Activated T-cell treated with anti-CD3 and anti-CD28 coated beads for 1 hour (primary cell): ENCODE measurements at places on chromosomes 5 and 9.

DNA sequence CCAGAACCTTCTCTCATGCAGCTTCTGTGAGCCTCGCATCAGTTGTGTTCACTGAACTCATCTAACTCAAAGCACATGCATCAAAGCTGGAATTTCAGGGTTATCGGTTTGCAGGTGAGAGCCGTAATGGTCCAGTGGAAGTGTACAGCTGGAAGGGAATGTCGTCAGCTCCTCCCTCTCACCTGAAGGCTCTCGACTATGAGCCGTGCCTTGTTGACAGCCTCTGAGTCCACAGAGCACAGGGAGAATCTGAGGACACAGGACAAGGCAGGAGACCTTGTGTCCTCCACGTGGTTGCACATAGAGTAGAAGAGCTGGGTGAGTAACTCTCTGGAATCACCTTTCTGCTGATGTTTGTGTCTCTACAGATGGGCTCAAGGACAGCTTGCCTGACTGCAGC lies 38.8 kb downstream of the PROP1 start:
- no peak for DNase-seq

- no peak for DNase-seq
These were observed 30.7 kb upstream of the TMEM250 start for GRCh38 chr9:136149337-136149736.

- no peak for DNase-seq
These were observed 45.2 kb downstream of the YIPF5 start for GRCh38 chr5:144125163-144125726.

DNA sequence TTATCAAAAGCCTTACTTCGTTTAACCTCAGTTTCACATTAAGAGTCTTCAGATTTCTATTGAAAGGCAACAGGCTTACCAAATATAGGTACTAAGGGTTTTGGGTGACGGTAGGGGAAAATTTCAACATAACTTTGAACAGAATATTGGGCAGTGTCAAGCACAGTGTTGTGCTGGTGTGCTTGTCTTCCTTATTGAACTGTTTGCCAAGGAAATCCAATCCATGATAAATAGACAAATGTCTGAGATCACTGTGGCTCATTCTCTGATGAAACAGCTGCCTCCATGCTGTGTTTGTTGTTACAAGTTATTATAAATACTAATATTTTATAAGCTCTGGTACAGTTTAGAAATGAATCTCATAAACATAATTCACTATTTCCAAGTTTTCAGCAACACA lies 730.1 kb downstream of the NR2F1-AS1 start:
- DNase-seq, result no peak

DNA sequence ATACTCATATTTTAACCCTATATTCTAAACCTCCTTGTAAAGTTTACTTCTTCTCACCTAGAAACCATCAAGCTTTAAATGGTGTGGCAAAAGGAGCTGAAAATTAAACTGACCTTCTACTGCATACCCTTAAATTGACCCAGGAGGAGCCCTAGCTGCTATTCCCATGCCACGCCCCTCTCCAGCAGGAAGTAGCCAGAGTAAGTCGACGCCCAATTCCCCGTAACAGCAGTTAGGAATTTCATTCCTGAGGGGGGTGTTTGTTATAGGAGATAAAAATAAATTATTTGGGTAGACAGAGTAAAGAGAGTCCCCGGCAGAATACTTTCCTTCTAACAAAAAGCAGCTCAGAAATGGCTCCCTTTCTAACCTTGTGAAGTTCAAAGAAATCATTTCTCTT lies 111.8 kb upstream of the FAM174A start:
- DNase-seq, result no peak

GRCh38 chr5:117888688-117889087 lies 1099.7 kb downstream of the DTWD2 start:
- DNase-seq, result no peak

DNA sequence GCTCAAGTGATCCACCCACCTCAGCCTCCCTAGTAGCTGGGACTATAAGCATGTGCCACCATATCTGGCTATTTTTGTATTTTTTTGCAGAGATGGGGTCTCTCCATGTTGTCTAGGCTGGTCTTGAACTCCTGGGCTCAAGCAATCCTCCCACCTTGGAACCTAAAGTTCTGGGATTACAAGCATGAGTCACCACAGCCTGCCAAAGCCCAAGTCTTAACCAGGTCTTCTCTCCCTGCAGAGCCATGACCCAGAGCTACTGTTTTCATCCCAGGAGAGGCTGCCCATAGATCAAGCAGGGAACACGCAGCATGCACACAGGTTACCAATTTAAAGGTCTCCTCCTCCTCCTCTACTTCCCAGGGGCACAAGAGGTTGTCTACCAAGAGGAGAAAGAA lies 29.7 kb downstream of the PCDHGC5 start:
- no peak for DNase-seq

- no peak for DNase-seq
These were observed 19.5 kb upstream of the DUSP1 start for GRCh38 chr5:172790496-172790889.

- no peak for DNase-seq
These were observed 731.8 kb downstream of the SEMA5A start for GRCh38 chr5:8814105-8814504.

- DNase-seq, result no peak
These were observed 79.9 kb upstream of the FBXW11 start for GRCh38 chr5:172086194-172086975.
